Stimulated activated naive B cell treated with anti-CD40 and anti-IgM and Interleukin-4, amounts not matched to agents 10 μg/mL and 1 μg/mL and 100 μg/mL, for 72 hours (primary cell): ENCODE measurements at places on chromosomes 5 and 9.

DNA sequence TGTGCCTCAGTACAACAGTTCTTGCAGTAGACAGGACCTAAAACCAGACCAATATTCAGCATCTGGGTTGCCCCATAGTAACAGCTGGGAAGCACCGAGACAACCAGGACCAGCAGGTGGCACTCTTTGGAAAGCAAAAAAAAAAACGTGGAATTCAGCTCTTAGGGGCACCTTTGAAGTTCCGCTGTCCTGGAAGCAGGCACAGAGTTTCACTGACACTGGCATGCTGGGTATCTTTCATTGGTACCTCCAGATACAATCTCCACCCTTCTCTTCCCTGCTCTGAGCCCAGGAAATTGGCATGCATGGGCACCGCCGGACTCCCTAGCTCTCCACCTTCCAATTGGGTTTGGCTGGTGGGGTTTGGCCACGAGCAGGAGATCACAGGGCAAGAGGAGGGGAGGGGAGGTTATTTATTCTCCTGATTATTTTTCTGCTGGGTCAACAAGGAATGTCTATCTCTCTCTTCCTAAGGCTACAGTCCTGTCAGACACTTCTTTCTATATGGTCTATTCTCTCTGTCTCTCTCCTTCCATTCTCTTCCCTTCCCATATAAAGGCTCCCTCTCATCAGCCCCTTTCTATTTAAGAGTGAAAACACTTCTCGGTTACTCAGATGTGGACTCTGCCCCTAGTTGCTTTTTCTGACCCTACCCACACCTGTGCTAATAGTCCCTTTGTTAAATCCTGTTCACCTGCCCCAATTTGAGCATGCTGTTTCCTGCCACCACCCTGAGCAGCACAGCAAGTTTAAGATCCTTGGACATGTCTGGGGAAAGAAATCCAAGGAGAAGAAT, 1.9 kb upstream of the IDNK start:
- peaks cover 19% of the 10 kb centered on the region for H3K4me1 ChIP-seq
- H3K4me3 ChIP-seq: no peak overlapping the region
- peaks cover 10% of the 10 kb centered on the region for H3K36me3 ChIP-seq

GRCh38 chr9:10045598-10045997, 567.2 kb downstream of the PTPRD start:
- no peaks in the 10 kb centered on the region for H3K4me1 ChIP-seq
- H3K36me3 ChIP-seq: no peaks in the 10 kb centered on the region
- H3K4me3 ChIP-seq: no peak overlapping the region
- H3K27ac ChIP-seq: no peak overlapping the region
- H3K27me3 ChIP-seq: no peaks in the 10 kb centered on the region
- no peak for DNase-seq

DNA sequence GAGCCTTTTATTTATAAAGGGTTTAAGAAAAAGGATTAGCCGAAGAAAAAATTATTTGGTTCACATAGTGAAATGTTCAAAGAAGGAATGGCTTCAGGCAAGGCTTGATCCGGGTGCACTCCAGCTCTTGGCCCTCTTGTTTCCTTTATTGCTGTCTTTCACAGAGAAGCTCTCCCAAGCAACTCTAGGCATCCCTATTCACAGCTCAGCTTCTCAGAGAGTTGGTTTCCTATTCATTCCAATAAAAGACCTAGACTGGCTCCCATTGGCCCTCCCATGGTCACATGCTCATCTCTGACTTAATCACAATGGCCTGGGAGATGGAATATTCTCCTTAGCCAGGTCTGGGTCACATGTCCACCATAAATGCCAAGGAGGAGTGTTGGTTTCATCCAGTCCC, 9.4 kb upstream of the FGFR4 start:
- no peak overlapping the region for H3K27ac ChIP-seq
- DNase-seq: no peak
- H3K27me3 ChIP-seq: peaks cover under 1% of the 10 kb centered on the region
- no peak overlapping the region for H3K4me3 ChIP-seq

- no peaks in the 10 kb centered on the region for H3K4me1 ChIP-seq
- no peak overlapping the region for H3K27ac ChIP-seq
- H3K27me3 ChIP-seq: no peaks in the 10 kb centered on the region
- H3K4me3 ChIP-seq: no peak overlapping the region
- no peaks in the 10 kb centered on the region for H3K36me3 ChIP-seq
- DNase-seq: no peak
Observed at GRCh38 chr5:28329176-28329575, 1290.8 kb upstream of the CDH9 start.

GRCh38 chr5:143986516-143987212, 174.7 kb downstream of the HMHB1 start:
- peaks cover 14% of the 10 kb centered on the region for H3K27me3 ChIP-seq
- no peaks in the 10 kb centered on the region for H3K4me1 ChIP-seq
- H3K4me3 ChIP-seq: no peak overlapping the region
- no peak overlapping the region for H3K27ac ChIP-seq
- no peak for DNase-seq
- no peaks in the 10 kb centered on the region for H3K36me3 ChIP-seq

DNA sequence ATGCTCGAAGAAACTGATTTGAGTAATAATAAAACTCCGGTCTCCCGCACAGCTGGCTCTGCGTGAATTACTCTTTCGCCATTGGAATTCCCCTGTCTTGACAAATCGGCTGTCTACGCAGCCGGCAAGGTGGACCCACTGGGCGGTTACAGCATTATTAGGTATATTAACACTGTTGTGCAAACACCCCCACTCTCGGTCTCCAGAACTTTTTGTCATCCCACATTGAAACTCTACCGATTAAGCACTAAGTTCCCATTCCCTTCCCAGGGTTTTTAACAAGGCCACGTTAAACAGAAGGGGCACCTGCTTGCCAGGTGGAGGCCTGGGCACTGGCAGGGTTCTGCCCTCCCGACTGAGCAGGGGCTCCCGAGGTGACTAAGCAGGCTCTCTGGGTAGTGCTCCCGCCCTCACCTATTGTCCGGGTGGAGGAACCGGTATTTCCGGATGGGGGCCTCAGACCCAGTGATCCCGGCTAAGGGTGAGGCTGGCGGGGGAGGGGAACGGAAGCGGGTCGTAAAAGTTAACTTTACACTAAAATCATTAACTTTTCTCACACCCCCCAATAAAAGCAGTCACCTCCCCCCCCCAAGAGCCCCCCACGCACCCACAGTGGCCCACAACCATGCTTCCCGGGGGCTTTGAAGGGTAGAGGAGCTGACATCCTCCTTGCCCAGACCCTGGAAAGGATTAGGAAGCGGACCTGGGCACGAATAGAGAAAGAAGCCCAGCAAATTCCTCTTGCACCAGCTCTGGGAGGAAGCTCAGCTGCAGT, 53.5 kb upstream of the TJP2 start:
- H3K27me3 ChIP-seq: no peaks in the 10 kb centered on the region
- H3K36me3 ChIP-seq: no peaks in the 10 kb centered on the region
- peak overlapping the region; percentile 96 for H3K4me3 ChIP-seq
- H3K27ac ChIP-seq: no peak overlapping the region
- no peak for DNase-seq

DNA sequence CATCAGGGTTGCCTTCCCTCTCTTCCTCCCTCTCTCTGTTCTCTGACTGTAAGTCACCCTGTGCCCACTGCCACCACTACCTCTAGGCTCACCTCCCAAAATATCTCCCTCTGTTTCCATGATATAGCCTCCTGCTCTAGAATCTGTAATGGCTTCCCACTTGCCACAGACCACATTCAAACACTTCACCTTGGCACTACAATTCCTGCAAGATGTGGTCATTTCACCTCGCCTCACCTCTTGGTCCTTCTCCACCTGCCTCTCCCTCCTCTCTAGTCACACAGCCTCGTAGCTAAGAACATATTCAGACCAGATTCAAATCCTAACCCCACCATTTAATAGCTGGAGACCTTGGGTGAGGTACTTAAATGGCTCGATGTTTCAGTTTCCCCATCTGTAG, 56.9 kb downstream of the SERINC5 start:
- H3K4me3 ChIP-seq: no peak overlapping the region
- no peak for DNase-seq
- H3K27ac ChIP-seq: no peak overlapping the region
- peaks cover 39% of the 10 kb centered on the region for H3K36me3 ChIP-seq
- no peaks in the 10 kb centered on the region for H3K27me3 ChIP-seq

GRCh38 chr5:32435383-32435782, 9.2 kb downstream of the ZFR start:
- no peak overlapping the region for H3K4me3 ChIP-seq
- peaks cover 22% of the 10 kb centered on the region for H3K36me3 ChIP-seq
- DNase-seq: no peak
- H3K27me3 ChIP-seq: no peaks in the 10 kb centered on the region
- H3K4me1 ChIP-seq: peaks cover 18% of the 10 kb centered on the region
